Hematopoietic multipotent progenitor cell treated with erythropoietin and hydrocortisone succinate and interleukin-3 and kit ligand, for 6 days (in vitro differentiated cells): ENCODE measurements at places on chromosomes 2 and 18.

- no peak for DNase-seq
Measured at GRCh38 chr18:35786365-35787042, 186.0 kb upstream of the RMP24 start.

DNA sequence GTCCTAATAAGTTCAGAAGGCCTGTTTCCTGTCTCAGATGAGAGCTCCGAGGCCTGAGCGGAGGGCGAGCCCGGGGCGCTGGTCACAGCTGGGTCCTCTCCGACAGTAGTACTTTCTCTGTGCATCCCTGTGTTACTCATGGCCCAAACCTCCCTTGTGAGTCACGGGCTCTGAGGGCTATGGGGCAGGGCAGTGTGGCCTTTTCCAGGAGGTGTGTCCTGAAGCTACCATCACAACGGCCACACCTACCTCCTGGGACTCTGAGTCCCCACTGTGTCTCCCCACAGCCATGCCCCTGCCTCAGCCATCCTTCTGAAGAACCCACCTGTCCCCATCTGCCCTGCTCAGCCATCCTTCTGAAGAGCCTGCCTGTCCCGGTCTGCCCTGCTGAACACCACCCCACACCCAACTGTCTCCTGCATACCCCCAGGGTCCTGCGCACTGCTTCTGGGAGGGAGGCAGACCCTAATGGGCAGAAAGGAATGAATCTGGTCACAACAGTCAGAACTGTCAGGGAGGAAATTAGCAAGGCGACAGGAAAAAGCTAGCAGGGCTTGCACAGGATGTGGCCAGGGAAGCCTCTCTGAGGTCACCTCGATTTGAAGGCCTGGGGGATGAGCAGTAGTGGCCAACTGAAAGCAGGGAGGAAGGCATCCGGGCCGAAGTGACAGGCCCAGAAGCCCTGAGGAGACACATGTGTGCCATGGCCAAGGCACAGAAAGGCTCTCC lies 145.4 kb upstream of the RIOK3 start:
- DNase-seq, result peak; percentile 20

DNA sequence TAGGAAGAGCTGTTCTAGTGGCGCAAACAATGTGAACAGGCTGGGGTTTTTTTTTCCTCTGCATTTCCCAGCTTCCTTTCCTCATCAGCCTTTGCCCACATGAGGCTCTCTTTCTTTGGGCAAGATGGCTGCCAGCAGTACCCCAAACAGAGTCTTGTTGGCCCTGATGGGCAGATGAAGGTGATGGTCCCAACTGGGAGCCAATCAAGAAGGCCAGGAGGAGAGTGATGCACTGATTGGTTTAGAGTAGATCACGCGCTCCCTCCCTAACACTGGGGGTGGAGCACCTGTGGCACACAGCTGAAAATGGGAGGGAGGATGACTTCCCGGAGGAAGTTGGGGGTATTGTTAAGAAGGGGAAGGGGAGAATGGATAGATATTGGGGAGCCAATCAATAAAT lies 96.3 kb upstream of the FZD7 start:
- no peak for DNase-seq

DNA sequence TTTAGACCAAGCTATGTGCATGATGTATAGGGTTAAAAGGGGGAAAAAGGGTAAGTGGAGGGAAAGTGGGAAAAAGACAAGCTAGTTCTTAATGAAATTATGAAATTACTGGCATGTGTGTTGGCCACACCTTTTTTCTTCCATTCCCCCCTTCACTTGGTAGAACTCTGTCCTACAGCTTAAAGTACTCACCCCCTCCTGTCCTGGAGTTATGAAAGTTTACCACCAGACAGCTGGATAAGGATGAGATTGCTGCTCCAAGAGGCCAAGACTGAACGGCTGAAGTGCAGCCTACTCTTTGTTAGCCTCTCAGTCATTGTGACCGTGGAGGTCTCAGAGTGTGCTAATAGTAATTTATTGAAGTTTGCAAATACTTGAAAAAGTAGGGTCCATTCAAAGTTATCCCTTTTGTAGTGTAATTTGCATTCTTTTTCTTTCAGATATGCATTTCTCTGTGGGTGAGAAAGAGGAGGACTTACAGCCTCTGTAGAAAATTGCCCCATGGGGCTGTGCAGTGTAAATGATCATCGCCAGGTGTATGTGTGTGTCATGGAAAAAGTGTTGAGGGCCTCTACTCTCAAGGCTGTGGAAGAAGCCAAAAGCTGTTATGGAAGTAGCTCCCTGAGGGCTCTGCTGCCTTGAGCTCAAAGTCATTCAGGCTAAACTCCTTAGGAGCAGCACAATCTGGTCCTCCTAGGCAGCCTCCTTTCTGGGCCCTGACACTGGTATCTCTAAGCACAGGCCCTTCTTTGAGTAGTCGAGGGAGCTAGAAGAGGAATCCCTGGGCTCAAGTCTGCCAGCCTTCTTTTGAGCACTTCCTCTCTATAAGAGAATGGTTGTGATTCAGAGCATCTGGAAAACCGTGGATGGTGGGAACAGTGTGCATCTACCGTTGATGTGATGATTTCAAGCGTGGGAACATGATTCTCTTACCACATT lies 46.2 kb downstream of the LHCGR start:
- DNase-seq, result no peak

- DNase-seq, result peak; percentile 88
Measured at GRCh38 chr2:169528271-169528701, 18.8 kb downstream of the KLHL41 start.
